GM10248 (cell line): ENCODE measurements at places on chromosomes 1 and 21.

DNA sequence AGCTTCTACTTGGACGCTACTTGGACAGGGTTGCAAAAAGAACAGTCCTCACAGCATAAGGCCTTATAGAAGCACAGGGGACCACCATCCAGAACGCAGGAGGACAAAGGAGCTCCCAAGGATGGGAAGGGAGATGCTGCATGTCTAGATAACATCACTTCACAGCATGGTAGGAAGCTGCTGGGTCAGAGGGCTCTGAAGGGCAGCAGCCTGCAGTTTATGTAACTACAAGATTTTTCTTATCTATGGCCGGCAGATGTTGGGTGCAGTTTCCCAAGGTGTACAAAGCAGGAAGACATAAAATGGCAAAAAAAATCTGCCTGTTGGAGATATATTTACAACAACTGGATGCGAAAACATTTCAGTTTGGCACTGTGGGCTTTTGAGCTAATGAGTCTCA lies 45.3 kb upstream of the SLC5A9 start:
- no peak for DNase-seq

DNA sequence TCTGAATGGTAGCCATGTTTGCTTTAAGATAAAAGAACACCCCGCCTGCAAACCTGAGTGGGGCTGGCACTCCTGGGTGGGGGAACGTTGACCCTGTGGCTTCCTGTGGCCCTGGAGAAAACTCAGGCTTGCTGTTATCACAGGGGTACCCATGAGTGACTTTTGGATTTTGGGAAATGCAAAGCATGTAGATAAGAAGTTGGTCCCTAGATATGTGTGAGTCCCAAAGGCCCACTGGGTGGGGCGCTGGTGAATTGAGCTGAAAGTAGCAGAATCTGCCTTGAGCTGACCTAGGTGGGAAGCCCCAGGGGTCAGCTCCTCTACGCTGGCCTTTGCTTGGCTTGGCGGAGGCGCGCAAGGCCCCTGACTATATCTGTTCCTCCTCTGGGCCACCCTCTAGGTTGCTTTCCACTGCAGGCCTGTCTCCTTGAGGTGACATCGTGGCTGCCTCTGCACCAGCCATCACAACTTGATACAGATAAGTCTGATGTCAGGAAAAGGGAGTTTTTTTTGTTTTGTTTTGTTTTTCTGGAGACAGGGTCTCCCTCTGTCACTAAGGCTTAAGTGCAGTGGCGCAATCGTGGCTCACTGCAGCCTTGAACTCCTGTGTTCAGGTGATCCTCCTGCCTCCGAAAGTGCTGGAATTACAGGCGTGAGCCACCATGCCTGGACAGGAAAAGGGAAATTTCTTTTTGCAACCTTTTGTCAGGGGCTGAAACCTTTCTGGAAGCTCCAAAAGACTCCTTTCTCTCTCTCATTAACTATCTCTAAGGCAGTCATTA lies 72.2 kb downstream of the AGPAT3 start:
- no peak for DNase-seq

- no peak for DNase-seq
Observed at GRCh38 chr1:208036918-208037766, 126.2 kb upstream of the CD34 start.

GRCh38 chr1:65232461-65232990 lies 76.8 kb upstream of the DNAJC6 start:
- no peak for DNase-seq

DNA sequence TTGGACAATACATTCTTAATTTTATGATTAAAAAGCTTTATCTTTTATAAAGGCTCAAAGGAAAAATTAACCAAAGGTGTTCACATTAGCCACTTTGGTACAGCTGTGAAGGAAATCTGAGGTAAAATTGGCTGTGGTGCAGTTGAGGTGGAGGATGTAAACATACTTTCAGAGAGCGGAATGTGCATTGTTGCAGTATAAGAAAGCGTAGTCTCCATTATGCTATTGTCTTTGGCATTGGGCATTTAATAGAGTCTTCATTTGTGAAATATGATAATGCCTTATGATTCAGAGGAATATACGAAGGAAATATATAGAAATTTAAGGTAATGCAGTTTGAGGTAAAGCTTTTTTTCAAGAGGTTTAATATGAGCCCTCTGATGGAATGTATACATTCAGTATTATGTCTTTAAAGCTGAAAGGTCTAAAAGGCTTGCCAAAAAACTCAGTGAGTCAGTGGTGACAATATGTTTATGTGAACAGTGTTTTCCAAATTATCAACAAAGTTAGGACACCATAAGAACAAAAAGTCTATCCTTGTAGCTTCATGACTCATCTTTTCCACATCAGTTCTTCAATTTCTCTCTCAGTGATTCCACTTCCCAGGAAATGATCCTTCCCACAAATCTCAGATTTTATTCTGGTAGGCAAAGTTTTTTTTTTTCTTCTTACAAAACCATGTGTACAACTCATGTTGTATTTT lies 26.9 kb upstream of the DDR2 start:
- DNase-seq, result no peak

DNA sequence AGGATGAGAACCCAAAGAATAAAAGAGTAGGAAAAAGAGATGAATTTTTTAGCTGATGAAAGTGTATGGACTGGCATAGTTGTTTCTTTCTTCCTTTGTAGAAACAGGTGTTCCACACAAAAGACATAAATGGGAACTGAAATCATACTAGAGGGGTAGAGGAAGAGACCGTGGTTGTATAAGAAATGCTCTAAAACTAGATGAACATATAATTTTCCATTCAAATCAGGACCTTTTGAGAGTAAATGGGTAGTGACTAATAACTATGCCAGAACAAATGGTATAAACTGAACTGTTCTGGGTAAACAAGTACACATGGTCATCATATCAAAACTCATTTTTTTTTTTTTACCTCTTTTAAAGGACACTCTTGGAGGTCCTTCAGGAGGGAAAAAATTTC lies 344.2 kb downstream of the VAV3 start:
- DNase-seq, result no peak

DNA sequence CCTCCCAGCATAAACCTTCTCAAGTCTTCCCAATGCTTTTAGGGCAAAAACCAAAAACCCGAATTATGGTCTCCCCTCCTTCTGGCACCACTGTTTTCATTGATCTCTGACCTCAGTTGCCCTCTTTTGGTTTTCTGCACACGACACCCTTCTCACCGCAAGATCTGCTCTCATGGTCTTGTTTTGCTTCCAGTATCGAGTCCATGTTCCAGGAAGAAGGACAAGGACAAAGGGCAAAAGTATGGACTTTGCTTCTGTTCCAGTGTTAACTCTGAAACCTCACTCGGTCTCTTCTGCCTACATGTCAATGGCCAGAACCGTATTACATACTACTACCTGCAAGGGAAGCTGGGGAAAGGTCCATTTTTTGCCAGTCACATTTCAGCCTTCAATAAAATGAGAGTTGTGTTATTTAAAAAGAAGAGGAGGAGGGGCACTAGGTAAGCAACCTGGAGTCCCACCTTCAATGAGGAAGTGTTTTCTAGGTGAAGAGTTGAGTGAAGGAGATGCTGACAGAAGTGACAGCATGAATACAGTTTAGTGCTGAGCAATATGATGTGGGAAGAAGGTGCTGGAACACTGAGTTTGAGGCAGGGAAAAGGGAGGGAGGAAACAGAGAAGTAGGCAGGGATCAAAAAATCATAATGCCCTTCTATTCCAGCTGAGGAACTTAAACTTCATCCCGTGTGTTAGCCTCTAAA lies 183.4 kb downstream of the FGGY start:
- no peak for DNase-seq

GRCh38 chr21:42565886-42566523 lies 52.4 kb downstream of the SLC37A1 start:
- DNase-seq, result no peak

- DNase-seq, result no peak
Observed at GRCh38 chr1:245754463-245754961, 599.7 kb downstream of the KIF26B start.

DNA sequence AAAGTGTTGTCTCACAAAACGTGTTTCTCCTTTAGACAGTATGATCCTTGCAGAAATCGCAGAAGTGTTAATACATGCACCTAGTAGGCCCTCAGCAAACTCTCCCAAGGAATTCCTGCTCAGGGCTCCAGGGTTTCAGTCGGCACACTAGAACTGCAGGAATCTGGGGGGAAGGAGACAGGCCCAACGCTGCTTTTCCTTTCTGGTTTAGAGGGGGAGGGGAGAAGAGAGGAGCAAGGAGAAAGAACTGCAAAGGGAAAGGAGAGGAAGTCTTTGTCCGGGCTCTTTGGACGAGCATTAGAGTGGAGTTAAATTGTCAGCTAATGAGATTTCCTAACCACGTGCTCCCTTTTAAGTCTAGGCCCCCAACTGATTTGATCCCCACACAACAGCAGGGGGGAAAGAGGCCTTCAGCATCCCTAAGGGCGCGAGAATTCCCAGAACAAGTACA lies 103.7 kb upstream of the SOD1 start:
- no peak for DNase-seq

- no peak for DNase-seq
Observed at GRCh38 chr1:29113413-29114117, 10.1 kb downstream of the TMEM200B start.

DNA sequence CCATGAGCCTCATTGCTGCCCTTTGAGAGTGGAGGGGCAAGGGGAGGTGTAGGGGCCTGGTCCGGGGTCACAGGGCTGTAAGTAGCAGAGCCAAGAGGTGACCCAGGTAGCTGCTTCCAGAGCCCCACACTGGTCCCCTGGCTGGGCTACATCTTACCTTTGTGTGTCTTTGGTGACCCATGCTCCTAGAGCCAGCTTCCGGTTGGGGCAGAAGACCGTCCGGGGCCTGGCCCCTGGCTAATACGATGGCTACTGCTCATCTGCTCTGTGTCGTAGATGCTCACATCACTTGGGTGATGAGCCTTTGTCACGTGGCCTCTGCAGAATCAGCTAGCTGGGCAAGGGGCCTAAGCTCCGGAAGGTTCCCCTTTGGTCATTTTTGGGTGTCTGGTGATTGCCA lies 20.6 kb downstream of the ABCG1 start:
- DNase-seq, result no peak

- DNase-seq, result no peak
Observed at GRCh38 chr1:11898831-11899467, 27.3 kb downstream of the KIAA2013 start.

- DNase-seq, result no peak
Observed at GRCh38 chr1:151777317-151777716, 13.0 kb downstream of the TDRKH start.

DNA sequence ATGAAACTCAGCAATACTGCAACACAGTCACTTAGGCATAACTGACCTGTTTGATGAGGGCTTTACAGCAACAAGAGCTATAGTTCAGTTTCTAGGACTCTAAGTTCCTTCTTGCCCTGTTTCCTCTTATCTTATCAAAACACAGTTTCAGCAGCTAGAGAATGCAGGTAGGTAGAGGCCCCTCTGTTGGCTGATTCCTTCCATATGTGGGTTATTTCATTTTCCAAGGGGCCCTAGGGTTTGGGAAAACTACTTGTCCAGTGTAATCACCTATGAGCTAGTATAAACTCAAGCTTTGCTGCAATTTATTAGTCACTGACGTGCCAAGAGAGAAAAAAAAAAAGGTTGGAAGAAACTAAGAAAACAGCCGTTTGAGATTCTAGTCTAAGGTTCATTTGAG lies 607.7 kb upstream of the USP24 start:
- no peak for DNase-seq

GRCh38 chr1:1561801-1562470 lies 12.7 kb downstream of the SSU72 start:
- DNase-seq, result no peak

GRCh38 chr1:177106614-177107365 lies 57.7 kb downstream of the ASTN1 start:
- no peak for DNase-seq

DNA sequence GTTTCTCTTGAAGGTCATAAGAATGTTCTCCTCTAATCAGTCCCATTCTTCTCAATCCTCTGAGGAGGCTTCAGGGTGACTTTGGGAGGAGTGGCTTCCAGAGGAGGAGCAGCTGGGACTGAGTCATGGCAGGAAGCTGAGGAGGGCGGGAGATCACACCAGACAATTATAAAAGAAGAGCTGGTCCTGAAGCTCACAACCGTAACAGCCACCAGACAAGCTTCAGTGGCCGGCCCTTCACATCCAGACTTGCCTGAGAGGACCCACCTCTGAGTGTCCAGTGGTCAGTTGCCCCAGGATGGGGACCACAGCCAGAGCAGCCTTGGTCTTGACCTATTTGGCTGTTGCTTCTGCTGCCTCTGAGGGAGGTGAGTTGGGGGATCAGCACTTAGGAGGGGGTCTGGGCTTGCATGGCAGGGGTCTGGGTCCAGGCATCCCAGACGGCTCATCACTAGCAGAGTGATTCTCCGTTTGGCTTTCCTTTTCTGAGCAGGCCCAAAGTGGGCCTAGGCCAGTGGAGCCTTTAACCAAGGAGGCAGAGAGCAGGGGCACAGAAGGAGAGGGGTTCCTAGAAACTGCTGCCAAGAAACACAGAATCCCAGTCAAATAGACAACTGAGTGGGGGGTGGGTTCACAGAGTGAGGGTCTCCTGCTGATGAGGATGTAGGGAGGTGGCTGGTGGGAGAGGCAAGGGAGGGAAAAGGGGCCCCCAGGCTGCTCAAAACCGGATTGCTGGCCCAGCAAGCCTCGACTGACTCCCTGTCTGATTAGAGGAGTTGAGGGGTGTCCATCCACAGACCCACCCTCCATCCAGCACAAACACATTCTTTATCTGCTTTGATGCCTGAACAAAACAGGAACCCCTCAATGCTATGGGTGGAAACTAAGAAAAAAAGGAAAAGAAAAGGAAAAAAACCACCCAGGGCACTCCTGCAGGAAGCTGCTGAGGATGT lies at the start of gene ECM1:
Gene ECM1, plus strand, starts transcription at position 198 of the 953 bp plus-strand sequence. Its CDS starts 101 bp downstream, at position 299.
- DNase-seq, result no peak

- DNase-seq, result no peak
Observed at GRCh38 chr1:234474375-234474774, 4.6 kb downstream of the TARBP1 start.

GRCh38 chr1:8059161-8059622 lies 33.1 kb upstream of the ERRFI1 start:
- no peak for DNase-seq

DNA sequence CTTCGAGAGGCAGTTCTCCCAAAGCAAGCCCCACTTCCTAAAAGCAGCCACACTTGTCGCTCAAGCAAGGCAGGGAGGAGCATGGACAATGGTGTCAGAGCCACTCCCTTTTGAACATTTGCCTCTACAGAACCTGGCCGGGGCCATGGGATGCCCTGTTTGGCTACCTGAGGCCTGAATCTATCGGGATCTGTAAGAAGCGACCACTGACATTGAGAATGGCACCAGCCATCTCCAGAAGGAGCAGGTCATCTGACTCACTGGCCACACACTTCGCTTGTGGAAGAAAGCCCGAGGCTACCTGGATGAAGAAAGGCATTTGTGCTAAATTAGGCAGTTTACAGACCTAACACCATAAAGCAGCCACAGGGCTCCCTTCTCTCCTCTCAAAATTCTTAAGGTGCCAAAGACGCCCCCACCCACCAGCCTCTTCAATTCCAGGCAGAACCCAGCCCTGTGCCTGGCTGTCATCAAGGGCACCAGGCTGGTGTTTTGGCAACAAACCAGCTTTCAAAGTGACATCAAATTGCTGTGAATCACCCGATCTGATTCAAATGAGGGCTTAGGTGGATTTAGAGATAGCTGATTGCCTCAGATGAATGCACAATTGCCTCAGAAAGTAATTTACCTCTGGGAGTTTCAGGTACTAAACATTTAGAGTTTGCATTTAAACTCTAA lies 104.8 kb downstream of the ETS2 start:
- DNase-seq, result no peak
